CD4-positive, alpha-beta T cell (primary cell): ENCODE measurements at places on chromosomes 4 and X. TPM values are rescaled to one million over a fixed set of nuclear protein-coding genes. Genes with fewer than 3 reads are reported as not detected.

GRCh38 chr4:99885063-99885664 is 9.1 kb downstream of the LAMTOR3 start:
- peak; percentile 10 for DNase-seq

DNA sequence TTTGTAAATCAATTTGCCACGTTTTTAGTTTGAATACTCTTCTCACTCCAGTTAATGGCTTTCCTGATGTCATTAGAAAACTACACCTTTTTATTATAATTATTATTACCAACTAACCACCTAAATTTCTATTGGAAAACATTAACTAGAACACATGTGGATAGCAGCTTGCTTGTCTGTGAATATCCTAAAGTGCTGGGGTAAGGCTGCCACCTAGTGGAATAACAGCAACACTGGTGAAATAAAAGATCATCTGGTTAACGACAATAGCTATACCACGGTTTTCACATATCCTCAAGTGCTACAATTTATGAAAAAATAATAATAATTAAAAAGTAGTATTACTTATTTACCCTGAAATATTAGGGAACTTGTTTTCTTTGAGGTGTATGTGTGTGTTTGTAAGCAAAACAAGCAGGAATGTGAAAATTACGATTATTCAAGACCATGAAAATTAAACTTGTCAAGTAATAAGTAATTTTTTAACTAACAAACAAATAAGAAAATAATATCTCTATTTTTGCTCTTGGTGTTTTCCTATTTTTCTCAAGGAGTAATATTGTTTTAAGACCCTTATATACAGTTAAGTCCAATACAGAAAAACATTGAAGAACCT is 130.1 kb upstream of the TECRL start:
- no peak for DNase-seq

DNA sequence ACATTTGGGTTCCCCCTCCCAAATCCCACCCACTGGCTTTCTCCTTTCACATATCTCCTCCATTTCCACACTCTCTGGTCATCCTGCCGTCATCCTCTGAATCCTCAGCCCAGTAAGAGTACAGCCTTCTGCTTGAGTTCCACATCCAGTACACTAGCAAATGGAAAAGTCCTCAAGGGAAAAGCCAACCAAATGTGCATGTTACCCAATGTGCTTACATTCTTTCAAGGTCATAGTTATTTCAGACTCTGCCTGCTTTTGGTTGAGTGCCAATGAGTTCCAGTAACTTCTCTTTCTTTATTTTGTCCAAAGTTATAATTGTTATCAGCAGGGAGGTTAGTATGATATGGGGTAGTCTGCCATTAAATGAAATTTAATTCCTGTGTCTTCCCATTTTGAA is 78.1 kb downstream of the SRPX start:
- no peak for DNase-seq

Gene GPC3
- total RNA-seq, result 0.59 TPM

DNA sequence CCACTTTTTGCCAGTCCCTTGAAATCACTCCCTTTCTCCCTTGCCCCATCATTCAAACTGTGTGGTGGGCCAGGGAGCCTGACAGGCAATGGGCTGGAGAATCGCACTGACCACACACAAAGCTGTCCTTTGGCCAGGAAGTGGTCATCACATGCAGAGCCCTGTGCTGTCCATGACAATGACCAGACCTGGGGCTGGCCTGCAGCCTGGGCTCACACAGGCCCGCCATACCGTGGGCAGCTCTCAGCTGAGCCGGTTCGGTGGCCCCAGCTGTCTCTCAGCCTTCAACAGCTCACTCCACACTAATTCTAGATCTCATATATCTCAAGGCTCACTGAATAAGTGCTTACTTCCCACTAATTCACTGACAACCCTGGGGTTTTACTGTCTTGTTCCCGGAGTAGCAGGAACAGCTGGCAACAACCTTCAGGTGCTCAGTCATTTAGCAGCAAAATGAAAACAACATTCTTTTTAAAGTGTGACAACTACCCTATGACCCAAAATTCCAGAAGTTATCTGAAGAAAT is 48.0 kb downstream of the USP46 start:
- DNase-seq, result no peak
